ENCODE measurements at places on chromosomes 6 and 20.

GRCh38 chr6:32085759-32086459, 23.2 kb downstream of the TNXB start:
- DNase-seq = no peak

DNA sequence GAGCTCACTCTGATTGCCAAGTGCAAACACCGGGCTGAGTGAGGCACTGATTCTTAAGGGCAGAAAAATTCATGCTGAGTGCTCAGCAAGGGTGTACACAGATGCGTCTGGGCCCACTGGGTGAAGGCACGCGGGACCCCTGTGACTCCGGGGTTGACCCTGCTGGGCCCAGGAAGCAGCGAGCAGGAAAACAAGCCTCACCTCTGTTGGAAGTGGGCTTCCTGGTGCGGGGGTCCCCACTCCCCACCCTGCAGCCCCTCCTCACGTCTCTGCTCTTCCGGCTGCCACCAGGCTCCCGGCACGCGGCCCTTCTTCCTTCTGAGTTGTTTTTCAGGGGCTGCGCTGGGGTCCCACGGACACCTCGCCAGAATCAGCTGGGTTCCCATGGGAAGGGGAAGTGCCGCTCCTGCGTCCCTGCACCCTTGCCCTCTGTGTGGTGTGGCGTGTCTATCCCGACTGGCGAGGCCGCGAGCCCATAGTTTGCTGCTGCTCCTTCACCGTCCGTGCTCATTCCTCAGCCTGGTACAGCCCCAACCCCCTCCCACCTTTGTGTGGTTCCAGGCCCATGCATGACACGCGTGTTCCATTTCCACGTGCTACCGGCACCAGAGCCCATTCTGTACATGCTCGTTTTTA, 80.6 kb upstream of the BHLHE23 start:
- DNase-seq = no peak

- peak; percentile 73 for DNase-seq
Observed at GRCh38 chr6:160137989-160138835, 16.6 kb downstream of the SLC22A1 start.

- no peak for DNase-seq
Observed at GRCh38 chr6:137754366-137754765, 112.7 kb upstream of the TNFAIP3 start.

DNA sequence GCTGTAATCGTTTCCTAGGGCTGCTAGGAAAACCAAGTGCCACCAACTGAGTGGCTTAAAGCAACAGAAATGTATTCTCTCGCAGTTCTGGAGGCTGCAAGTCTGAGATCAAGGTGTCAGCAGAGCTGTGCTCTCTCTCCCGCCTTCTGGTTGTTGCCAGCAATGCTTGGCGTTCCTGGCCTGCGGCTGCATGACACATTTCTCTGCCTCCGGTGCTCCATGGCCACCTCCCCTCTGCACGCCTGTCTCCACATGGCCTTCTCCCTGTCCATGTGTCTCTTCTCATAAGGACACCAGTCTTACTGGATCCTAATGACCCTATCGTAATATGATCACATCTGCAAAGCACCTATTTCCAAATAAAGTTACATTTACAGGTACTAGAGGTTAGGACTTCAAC, 91.7 kb upstream of the AKAP12 start:
- no peak for DNase-seq

- peak; percentile 84 for DNase-seq
Observed at GRCh38 chr6:32148289-32149091, 3.2 kb downstream of the PRRT1 start.

DNA sequence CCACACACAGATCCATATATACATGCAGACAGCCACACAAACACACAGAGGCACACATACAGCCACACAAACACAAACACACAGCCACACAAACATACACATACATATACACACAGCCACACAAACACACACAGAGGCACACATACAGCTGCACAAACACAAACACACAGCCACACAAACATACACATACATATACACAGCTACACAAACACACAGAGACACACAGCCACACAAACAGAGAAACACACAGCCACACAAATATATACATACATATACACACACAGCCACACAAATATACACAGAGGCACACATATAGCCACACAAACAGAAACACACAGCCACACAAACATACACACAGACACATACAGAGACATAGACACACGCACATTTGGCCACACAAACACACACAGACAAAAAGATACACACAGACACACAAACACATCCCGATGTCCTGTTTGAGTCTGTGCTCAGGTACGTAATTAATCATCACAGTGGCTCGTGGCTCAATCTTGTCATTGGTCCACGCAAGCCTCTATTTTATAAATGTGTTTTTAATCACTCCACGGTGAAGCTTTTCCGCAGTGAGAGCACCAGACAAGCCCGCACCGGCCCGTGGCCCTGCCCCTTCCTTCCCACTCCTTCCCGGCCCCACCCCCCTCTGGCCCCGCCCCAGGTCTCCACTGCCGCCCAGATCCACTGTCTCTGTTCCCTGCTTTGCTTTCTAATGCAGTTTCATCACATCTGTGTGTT, 135.3 kb downstream of the CDH4 start:
- no peak for DNase-seq

DNA sequence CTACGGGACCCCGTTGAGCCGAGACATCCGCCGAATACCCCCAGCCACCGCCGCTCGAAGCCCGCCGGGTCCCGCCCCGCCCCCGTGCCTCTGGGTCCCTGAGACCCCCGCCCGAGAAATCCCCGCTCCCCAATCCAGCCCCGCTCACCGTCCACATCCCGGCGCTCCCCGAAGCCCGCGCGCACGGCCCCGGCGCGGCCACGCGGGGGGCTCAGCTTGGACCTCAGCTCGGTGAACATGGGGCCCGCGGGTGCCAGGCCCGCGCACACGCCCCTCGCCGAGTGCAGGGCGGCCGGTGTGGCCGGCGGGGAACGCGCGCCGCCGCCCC, 249 bp downstream of the SAMD10 start:
- no peak for DNase-seq

- no peak for DNase-seq
Observed at GRCh38 chr6:24922170-24922569, 13.6 kb downstream of the RIPOR2 start.

Data from stimulated activated CD4-positive, alpha-beta T cell treated with anti-CD3 and anti-CD28 coated beads, Interleukin-1b, Interleukin-23, amount 100 ng/mL, for 48 hours (primary cell).